Endodermal cell (in vitro differentiated cells): ENCODE measurements at places on chromosomes 3 and 15.

DNA sequence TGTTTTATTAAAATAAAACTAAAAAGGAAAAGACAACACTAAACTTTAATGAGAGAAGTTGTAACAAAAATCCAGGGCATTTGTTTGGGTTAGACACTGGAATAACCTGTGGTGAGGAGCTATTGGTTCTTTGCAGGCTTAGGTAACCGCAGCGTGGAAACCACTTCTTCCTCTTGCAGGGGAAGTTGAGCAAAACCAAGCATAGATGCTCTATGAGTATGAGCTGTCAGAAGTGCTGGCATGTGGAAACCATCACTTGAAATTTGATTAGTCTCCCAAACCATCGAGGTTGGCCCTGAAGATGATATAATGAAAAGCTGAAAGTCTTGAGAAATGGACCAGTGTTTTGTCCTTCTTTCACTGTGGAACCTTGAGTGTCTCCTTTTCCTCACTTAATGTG lies 127.1 kb upstream of the RBMS3 start:
- no peak for DNase-seq

DNA sequence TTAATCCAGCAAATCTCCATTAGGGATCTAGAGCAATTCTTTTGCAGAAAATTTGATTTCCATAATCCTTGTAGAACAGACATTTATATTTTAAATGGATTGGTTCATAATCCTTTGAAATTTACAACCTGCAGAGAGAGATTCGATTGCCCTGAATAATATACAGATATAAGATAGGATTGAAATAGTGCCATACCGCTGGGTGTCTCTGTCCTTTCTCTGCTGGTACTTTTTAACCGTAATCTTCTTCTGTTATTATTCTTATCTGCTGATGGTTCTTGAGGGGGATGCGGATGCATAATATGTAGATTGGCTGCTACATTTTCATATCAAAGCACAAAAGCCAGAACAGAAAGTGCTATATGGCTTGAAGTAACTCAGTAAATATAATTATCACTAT lies 182.2 kb downstream of the CFAP20DC start:
- DNase-seq = no peak

DNA sequence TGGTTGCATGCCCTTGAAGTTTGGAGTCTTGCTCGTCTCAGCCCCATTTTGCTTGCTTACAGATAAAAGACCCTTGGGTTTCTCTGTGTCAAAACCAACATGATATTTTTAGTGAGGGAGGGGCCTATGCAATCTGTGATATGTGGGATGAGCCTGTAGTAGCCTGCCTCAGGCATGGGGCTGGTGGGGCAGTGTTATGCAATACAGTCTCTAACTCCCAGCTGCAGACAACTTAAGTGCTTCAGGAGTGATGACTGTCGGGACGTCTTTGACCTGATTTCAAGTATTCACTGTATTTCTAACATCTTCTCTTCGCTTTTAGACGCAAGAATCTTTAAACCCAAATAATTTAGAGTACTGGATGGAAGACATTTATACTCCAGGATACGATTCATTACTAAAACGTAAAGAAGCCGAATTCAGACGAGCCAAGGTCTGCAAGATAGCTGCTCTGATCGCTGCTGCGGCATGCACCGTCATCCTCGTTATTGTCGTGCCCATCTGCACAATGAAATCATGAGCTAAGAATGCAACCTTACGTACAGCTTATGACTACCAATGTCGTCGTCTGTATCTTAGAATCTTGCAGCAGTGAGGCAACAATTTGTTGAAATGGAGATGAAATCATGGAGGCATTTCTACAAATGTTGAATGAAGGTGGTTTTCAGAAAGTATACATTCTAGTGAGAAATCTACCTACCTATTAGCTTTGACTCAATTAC lies 35.9 kb downstream of the MINAR1 start:
- DNase-seq = no peak

- no peak for DNase-seq
These were observed 132.6 kb upstream of the PROK2 start for GRCh38 chr3:71917545-71917944.

DNA sequence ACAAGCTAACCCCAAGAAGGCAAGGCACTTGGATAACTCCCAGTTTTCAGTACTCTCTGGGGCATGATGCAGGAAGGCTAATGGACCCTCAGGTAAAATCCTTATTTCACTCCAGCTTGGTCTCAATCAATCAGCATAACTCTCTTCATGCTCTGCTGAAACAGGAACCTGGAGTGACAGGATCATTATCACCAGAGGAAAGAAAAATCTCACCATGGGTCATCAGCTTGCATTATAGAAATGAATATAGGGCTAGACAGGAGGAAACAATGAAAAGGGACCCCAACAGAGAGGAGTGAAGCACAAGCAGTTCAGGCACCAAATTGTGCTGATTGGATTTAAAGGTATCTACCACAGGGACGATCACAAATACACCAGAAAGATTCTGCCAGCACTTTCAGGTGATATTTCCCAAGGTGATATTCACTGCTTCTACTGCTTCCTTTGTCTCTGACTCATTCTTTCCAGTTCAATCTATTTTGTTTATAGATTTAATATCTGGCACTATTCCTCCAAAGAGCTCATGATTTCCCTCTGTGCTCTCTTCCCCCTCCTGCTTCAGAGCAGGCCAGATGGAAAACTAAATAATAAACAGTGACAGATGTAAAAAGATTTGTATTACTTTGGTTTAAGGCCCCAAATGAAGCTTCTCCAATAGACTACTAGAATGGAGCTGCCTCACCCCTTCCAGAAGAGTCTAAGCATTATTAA lies 22.9 kb upstream of the THUMPD3 start:
- DNase-seq = no peak
